ENCODE measurements at places on chromosomes 6 and 20.

- DNase-seq = no peak
These were observed 150.8 kb downstream of the EDN1 start for GRCh38 chr6:12440981-12441380.

GRCh38 chr6:159090530-159091480 lies 46.0 kb upstream of the TAGAP start:
- DNase-seq = no peak

- no peak for DNase-seq
These were observed 216.4 kb downstream of the DLL1 start for GRCh38 chr6:170074435-170074834.

GRCh38 chr20:63567386-63568169 lies 6.5 kb downstream of the HELZ2 start:
- DNase-seq = no peak

DNA sequence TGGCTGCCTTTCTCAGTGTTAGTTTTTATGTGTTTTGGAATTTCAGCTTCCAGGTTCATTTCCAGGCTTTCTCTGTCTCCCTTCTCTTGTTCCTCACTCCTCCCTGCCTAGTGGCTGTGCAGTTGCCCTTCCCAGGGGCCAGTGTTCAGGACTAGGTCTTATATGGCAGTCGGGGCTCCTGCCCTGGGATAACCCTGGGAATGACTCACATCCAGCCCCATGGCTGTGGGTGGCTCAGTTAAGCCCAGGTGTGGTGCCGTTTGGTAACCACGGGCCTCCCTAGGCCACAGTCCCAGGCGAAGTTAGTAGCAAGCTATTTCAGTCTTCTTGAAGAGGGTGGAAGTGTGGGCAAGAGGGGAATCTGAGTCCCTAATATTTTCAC lies 57.4 kb upstream of the DDR1 start:
- DNase-seq = no peak

DNA sequence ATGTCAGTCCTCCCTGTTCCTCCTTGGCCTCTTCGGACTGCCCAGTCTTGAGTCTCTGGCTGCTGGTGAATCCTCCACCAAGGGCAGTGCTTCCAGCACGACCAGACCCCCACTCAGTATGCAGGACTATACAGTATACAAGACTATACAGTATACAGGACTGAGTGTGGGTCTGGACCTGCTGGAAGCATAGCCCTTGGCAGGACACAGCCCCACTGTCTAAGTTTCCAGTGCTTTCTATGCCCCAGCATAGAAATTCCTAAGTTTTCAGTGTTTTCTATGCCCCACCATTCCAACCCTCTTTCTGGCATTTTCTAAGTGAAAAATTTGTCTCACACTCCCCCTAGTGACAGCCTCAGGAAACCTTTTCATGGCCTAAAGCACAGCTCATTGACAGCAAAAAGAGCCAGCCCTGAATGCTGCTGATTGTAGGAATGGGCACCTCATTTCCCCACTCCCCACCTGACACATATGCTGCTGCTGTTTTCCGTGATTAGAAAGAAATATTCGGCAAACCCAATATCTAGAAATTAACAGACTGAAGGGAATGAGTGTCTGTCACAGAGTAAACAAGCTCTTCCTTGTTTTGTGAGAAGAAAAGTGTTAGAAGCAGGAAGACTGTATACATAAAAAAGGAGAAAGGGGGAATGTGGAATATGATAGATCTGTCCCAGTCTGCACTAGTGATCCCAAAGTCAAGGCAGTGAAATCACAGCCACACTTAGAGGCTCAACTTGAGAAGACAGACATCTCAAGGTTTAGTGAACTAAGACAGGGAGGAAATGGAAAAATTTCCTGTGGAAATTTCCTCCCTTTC lies 206.9 kb downstream of the IBTK start:
- peak; percentile 39 for DNase-seq

DNA sequence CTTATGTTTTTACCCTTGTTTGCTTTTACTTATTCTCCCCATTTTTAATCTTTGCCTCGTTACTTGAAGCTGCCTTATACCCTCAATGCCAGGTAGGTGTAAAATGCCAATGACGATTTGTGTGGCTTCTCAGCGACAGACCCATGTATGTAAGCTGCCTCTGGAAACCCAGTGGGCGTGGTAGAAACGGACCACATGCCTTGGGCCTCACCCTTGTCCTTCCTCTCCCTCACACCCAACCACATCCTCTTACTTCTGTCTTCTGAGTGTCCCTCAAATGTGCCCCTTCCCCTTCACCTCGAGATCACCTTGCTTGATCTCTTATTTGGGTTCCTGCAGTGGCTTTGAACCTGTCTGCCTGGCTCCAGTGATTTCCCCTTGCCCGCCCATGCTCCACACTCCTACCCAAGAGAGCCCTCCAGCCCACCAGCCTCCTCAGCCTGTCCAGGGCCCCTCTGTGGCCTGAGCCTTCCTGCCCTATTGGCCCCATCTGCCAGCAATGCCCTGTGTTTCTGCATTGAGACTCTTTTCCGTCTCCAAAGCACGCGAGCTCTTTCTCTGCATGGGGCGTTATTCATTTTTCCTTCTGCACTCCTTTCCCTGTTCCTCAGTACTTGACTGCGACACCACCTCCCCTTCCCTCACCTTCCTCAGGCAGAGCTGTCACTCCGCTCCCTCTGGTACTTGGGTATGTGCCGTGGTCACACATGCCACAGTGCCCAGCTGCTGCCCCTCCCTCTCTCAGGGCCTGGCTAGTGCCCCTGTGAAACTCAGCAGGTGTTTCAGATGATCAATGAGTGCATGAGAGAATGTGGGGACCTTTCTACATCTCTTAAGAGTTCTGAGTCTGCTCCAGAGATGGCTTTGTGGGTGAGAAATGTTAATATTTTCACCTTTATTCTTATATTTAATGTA lies 115.4 kb downstream of the SLX4IP start:
- no peak for DNase-seq

DNA sequence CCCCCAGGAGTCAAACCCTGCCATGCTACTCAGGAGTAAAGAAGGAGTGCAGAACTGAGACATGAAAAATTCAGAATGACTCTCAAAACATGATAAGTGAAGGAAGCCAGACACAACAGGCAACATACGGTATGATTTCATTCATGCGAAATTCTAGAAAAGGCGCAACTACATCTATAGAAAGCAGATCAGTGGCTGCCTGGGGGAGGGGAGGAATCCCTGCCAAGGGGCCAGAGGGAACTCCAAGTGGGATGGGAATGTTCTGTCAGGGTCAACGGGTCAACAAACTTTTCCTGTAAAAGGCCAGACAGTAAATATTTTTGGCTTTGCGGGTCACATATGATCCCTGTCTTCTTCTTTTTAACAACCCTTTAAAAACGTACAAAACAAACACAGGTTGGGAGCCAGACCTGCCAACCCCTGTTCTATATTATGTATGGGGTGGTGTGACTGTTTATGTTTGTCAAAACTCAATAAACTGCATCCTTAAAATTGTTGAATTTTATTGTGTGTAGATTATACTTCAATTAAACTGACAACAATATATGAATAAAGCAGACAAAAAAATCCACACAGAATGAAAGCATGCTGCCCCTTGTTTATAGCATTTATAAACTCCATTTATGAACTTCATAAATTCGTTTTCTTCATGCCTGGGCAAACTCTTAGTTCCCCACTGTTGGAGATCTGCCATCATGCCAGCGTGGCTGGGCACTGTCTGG lies 56.6 kb upstream of the TRAF3IP2 start:
- no peak for DNase-seq

GRCh38 chr6:3453413-3454272 lies 3.2 kb downstream of the SLC22A23 start:
- DNase-seq = no peak

- no peak for DNase-seq
These were observed 293.3 kb downstream of the HACE1 start for GRCh38 chr6:104566411-104566810.

DNA sequence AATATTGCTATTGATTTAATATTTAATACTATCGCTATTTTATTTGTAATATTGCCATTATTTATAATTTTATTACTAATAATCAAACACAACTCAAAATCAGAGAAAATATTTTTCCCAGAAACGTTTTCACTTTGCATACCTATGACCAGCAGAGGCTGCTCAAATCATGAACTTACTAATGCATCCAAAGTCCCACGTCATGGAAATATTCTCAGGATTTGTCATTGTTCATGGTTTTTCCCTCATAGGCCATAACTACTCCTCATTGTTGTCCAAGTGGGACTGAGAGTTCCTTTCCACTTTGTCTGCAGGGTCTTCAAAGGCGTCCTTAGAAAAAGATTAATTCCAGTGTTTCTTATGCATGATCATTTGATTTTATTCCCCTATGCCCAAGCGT lies 344.8 kb downstream of the THBS2 start:
- no peak for DNase-seq

GRCh38 chr6:32581315-32582095 lies 8.1 kb downstream of the HLA-DRB1 start:
- no peak for DNase-seq

DNA sequence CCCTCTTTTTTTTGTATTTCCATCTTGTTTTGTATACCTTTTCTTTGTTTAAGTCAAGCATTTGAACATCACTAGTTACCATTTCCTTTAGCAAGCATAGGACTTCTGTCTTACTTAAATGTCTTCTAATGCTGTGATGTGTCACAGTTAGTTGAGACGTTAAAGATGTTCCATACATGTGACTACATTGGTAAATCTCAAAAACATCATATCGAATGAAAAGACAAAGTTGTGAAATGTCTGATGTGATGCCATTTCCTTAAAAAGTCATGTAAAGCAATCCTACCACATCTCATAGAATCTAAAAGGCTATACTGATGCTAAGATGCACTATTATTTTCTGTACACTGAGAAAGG lies 26.8 kb downstream of the SLC16A10 start:
- DNase-seq = no peak

- no peak for DNase-seq
These were observed 337.0 kb downstream of the THBS2 start for GRCh38 chr6:168916576-168917211.

GRCh38 chr6:110404607-110405006 lies 10.8 kb downstream of the DDO start:
- no peak for DNase-seq

- peak; percentile 71 for DNase-seq
These were observed 20.0 kb upstream of the NFATC2 start for GRCh38 chr20:51562332-51563173.

- no peak for DNase-seq
These were observed 62.5 kb downstream of the PYGB start for GRCh38 chr20:25310268-25310920.

DNA sequence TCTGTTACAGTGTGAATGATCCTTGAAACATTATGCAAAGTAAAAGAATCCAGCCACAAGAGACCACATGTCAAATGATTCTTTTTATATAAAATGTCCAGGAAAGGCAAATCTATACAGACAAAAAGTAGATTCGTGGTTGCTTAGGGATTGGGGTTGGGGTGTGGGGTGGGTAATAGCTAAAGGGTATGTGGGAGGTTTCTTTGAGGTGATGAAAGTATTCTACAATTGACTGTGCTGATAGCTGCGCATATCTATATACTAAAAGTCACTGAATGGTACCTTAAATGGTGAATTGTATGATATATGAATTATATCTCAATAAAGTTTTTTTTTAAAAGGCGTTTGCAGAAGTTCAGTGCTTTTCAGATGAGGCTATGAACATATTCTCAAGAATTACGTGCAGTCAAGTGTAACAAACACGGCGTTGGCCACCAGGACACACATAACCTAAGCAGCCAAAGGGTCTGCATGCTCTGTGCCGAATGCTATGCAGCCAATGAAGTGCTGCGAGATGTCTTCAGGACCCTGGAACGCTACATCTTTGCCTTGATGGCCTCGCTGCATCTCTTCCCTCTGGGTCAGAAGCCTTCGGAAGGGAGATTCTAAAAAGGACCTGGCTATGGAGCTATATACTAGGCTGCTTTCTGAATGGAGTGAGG lies 96.9 kb downstream of the SCML4 start:
- no peak for DNase-seq

DNA sequence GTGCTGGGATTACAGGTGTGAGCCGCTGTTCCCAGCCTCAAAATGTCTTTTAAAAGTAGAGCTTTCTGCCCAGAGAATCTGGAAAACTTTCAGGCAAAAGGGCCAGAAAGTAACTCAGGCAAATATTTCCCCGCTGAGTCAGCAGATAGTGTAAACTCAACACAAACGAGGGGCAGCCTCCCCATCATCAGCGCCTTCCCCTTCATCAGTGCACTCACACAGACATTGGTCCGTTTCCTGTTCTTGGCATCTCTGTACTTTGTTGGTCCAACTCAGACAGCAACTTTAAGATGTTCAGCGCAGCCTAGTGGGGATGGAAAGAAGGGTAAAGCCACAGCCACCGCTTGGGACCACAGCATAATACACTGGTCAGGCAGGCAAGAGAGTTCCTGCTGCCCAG lies 69.5 kb downstream of the CSE1L start:
- no peak for DNase-seq

GRCh38 chr20:15916623-15917022 lies 656.6 kb downstream of the KIF16B start:
- no peak for DNase-seq

DNA sequence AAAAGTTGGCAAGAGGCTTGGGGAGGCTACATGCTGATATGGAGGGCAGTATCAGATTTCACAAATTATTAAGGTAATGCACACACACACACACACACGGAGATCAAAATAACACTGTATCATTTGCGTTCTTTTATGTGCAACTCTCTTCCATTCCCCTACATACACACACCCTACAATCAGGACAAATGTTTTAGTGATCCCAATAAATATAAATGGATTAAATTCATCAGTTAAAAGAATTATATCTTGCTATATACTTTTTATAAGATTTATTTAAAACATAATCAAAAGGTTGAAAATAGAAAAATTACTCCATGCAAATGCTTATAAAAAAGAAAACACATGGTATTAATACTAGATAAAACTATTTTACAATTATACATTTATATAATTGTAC lies 25.9 kb downstream of the TMX4 start:
- no peak for DNase-seq

DNA sequence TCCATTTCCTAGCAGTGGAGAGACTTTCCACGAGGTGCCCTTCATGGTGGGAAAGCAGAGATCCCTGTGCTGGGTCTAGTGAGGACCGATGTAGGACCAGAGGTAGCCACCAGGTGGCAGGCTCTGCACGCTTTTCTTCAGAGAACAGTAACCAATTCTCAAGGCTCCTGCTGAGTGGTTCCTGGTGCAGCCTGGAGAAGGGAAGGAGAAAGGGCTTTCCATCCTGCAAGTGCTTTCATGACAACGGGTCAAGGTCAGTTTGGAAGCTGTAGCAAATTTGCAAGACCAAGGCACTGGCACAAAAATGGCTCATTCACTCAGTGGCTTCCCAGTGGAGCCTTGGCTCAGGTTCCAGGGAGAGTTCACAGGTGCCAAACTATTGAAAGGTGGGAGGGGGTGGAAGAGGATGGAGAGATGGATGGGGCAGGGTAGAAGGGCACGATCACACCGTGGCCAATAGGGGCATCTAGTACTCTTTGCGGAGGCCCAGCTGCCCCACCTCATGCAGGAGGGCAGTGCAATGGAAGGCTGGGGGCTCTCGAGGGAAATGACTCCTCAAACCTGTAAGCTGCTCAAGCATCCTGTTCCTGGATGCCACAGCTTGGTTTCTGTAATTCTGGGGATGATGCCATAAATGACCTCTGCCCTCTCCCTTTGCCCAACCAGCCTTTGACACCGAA lies 25.5 kb upstream of the KCNK16 start:
- DNase-seq = peak; percentile 84

Measured in nephron progenitor cell (in vitro differentiated cells).